ENCODE measurements at places on chromosomes 7 and 10. TPM values are rescaled to one million over a fixed set of nuclear protein-coding genes. Genes with fewer than 3 reads are reported as not detected.

- peak; percentile 44 for DNase-seq
These were observed 14.4 kb upstream of the PANK1 start for GRCh38 chr10:89659143-89660131.

The PALD1 gene
- total RNA-seq = 1.4 TPM

The PAPSS2 gene
- 16.6 TPM for total RNA-seq

GRCh38 chr10:43665054-43665453, 16.4 kb upstream of the ZNF32 start:
- DNase-seq = no peak

The FGFR2 gene
- total RNA-seq = not detected

DNA sequence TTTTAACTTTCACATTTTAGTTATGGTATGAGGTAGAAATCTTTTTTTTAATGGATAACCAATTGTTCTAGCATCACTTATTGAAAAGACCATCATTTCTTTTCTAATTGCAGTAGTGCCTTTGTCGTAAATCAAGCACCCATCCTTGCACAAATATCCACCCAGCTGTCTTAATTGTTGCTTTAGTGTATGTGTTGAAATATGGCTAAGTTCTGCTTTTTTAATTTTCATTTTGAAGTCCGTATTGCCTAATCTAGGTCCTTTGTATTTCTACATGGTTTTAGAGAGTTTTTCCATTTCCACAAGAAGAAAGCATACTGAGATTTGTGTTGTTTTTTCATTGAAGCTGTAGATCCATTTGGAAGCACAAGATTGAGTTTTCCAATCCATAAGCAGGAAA, 259.6 kb upstream of the SEMA3E start:
- DNase-seq = no peak

DNA sequence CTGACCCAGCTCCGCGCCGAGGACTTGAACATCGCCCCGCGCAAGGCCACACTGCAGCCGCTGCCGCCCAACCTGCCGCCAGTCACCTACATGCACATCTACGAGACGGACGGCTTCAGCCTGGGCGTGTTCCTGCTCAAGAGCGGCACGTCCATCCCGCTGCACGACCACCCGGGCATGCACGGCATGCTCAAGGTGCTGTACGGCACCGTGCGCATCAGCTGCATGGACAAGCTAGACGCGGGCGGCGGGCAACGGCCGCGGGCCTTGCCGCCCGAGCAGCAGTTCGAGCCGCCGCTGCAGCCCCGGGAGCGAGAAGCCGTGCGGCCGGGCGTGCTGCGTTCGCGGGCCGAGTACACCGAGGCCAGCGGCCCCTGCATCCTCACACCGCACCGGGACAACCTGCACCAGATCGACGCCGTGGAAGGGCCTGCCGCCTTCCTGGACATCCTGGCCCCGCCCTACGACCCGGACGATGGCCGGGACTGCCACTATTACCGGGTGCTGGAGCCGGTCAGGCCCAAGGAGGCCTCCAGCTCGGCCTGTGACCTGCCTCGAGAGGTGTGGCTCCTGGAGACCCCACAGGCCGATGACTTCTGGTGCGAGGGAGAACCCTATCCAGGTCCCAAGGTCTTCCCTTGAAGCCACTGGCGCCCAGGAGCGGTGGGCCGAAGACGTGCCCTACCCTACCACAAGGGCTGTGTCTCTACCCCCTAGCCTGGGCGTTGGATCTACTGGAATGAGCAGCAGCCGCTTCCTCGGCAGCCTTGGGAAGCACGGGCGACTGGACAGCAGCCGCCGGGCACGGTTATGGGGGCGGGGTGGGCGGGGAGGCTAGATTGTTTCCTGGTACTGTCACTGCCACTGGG, 945 bp downstream of the ADO start:
- peak; percentile 28 for DNase-seq

All from HT1080 (cell line).